Activated CD8-positive, alpha-beta memory T cell treated with anti-CD3 and anti-CD28 coated beads, Interleukin-2, amount 10 ng/mL, durations not matched to agents 7 days and 5 days (primary cell): ENCODE measurements at places on chromosomes 3 and 15.

GRCh38 chr3:133330522-133330921 lies 69.3 kb upstream of the BFSP2 start:
- no peak for DNase-seq

GRCh38 chr3:33746416-33747116 lies 28.5 kb upstream of the CLASP2 start:
- no peak for DNase-seq

DNA sequence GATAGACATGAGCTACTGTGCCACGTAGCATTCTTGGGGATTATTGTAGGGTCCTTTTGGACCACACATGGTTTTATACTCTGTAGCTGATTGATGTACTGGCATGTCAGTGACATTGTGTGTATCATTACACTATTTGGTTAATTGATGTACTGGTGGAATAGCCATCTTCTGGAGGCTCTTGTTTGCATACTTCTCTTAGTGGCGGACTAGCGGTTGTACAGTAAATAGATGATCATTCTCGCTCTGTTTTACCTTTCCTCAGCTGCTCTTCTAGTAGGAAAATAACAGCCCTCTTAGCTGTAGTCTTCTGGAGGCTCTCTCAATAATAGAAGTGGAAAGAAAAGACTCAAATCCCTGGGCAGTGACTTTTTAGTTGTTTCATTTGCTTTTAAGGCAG lies 24.8 kb downstream of the IGF1R start:
- no peak for DNase-seq

- no peak for DNase-seq
These were observed 307.7 kb downstream of the IL5RA start for GRCh38 chr3:2802429-2802828.

DNA sequence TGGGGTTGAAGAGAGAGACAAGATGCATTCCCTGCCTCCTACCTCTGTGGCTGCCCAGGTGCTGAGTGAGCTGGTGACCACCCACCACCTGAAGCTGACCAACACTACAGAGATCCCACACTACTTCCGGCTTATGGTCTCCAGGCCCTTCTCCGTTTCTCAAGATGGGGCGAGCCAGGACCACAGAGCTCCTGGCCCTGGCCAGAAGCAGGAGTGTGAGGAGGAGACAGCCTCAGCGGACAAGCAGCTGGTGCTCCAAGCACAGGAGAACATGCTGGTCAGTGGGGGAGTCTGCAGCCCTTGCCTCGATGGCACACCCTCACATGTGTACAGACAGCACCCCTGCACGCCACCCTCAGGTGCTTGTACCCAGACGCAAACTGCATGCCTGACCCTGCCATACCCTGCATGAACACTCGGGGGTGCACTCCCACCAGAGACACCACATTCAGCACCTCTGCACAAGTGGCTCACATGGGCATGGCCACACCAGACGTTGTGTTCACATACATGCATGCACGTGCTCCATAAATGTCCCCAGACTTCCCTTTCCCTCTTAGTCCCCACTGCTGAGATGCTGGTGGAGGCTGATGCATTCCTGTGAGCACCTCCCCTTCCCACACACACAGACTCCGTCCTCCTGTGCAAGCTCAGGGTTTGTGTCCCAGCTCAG lies 19.0 kb downstream of the ACAA1 start:
- peak; percentile 84 for DNase-seq

DNA sequence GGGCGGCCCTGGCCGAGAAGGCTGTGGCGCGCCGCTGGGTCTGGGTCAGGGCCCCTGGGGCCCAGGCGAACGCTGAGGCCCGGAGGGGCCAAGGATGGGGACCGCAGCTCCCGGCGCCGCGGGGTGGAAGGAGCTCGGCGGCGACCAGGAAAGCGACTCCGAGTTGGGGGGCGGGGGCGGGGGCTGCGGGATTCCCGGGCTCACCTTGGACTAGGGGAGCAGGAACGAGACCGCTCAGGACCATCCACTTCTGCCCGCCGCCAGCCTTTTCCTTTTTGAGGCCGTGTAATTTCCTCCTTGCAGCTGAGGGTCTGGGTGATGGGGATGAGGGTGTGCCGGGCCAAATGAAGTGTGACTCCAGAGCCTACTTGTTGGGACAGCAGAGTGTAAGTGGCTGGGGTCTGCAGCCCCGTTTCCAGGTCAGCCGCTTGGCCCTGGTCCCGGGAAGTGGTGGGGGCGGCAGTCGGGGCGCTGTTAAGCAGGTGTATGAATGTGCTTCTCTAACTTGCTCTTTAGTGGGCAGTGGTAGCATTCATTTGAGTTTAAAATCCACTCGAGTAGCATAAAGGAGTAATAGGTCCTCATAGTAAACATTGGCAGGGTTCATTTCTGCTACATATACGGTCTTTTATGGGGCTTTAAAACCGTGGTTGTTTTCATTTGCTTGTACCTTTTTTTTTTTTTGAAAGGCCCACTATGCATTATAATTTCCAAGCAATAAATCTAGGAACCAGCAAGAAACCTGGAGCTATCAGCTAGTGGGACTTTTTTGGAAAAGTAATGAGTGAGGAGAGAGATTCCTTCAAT lies 717 bp downstream of the PXK start:
- DNase-seq, result peak; percentile 57

DNA sequence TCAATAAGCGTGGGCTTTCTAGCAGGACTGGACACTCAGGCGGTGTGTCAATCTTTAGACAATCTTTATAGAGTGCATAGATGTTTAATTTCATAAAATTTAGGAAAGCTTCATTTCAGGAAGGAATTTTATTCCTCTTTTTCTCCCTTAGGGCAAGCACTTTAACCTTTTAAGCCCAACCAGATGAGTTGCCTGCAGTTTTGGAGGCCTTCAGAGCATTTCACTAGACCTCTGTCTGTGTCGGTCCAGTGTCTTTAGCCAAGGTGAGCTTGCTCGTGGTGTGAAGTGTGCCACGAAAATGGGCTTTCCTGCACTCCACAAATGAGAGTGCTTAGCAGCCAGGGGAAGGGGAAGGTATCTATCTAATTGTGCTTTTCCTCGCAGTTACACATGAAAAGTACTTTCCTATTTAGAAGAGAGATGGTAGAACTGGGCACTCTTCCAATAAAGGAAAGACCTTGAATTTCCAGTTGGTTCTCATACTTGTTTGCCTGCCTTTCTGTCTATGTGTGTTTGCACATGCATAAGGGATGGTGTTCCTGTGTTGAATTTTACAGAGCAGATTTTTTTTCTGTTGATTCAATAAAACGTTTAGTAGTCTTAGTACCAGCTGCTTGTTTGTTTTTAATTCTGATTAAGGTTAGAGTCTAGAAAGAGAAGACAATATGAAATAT lies 53.6 kb downstream of the FEZF2 start:
- no peak for DNase-seq

- no peak for DNase-seq
These were observed 175.4 kb upstream of the NR2E3 start for GRCh38 chr15:71634820-71635560.

DNA sequence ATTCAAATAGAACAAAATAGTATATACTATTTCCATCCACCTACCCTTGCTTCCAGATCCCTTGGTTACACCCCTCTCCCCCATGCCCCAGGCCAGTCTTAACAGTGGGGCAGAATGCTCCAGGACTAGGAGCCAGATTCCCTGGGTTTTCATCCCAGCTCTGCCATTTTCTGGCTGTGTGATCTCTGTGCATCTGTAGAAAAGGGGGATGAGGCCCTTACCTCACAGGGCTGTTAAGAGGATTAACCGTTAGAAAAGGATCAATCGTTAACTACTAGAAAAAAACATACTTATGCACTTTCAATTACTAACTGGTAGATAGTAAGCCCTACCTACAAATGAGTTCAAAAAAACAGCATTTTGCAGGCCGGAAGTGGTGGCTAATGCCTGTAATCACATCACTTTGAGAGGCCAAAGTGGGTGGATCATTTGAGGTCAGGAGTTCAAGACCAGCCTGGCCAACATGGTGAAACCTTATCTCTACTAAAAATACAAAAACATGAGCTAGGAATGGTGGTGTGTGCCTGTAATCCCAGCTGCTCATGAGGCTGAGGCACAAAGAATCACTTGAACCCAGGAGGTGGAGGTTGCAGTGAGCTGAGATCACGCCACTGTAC lies 11.7 kb downstream of the EBLN2 start:
- DNase-seq, result no peak

- no peak for DNase-seq
These were observed 30.0 kb downstream of the CCNL1 start for GRCh38 chr3:157129803-157130466.

DNA sequence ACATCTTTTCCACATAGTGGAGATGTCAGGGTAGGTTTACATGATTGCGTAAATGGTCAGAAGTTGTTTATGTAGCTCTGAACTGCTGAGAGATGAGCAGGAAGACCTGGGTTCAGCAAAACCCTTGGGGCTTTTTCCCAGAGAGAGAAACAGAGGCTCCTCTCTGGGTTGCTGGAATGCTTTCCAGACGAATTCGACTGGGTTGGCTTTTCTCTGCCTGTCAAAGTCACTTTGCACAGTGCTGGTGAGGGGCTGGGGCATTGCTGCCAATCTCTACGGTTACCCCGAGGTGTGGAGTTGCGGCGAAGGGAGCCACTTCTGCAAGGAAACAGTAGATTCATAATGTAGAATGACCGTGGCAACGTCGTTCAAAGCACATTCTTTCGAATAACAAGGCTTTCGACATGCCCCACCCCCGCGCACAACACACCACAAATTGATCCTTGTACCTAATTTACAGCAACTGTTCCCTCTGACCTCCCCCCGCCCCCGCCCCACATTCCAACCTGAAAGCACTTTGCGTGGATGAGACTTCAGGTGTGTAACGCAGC lies 950 bp upstream of the CNTN4 start:
- DNase-seq, result no peak

DNA sequence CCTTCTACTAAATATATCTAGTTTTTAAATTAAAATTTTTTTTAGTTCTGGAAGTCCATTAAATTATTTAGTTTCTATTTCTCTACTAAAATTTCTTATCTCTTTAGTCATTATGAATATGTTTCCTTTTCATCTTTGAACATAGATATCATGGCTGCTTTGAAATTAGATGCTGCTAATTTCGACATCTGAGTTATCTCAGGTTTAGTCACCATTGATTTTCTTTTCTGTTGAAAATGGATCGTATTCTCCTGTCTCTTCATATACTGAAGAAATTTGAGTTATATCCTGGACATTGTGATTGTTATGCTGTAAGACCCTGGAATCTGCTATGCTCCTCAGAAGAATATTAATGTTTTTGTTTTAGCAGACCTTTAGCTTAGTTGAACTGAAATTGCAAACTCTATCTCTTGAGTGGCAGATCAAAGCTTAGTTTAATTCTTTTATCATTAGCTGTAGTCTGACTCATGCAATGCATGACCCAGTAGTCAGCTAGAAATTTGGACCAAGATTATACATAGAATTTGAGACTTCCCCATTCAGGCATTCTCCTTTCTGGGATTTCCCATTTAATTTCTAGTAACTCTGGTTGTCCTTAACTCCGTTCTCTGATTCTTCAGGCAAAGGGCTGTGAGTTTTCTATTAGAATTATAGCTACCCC lies 439.8 kb upstream of the IL12A start:
- DNase-seq, result no peak

DNA sequence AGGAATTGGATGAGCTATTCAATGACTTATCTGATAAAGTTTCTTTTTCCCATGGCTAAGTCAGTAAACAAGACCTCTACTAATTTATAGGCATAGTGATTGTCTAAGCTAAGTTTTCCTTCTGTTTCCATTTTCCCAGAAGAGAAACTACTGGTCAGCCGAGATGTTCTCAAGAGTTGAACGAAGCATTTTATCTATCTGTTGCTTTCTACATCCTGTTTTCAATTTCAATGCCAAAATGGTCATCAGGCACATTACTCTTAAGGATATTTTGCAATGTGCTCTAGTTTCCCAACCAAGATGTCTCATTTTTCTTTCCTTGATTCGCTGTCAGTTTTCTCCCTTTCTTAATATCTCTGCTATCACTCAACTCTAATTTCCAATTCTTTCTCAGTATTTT lies 228.7 kb downstream of the MBNL1 start:
- no peak for DNase-seq

DNA sequence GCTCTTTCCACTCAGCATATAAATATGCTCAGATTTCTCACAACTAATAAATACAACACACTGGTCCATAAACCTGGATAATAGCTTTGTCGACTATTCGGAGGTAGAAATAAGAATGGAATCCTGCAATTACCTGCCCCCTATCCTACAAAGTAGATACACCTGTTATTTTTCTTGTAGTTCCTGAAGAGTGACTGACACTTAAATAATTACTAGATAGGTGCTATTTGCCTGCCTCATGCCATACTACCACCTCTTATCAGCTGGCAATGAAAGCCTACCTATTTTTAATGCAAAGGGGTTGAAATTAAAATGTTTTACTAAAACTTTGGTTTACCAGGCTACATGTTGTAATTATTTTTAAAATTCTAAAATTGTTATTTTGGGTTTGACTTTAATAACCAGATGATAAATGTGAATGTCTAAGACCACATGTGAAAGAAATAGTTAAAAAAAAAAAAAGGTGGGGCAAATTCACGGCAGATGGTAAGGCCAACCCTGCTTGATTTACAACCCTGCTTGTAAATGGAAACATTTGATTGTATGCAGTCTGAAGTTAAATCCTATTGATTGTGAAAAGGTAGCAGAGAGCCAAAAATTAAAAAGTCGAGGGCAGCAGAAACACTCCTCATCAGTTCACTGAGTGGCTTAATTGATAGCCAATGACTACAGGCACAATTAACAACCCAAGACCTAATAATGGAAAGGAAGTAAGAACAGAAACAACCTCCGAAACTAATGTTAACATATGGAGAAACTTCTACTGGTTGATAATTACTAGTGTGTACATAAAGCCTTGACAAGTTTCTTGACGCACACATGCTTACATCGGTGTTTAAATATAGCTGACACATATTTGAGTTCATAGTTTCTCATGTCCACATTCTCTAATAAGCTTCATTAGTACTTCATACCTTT lies 8.9 kb downstream of the PEAK1 start:
- no peak for DNase-seq

GRCh38 chr3:58502872-58503271 lies 11.0 kb downstream of the KCTD6 start:
- DNase-seq, result no peak

DNA sequence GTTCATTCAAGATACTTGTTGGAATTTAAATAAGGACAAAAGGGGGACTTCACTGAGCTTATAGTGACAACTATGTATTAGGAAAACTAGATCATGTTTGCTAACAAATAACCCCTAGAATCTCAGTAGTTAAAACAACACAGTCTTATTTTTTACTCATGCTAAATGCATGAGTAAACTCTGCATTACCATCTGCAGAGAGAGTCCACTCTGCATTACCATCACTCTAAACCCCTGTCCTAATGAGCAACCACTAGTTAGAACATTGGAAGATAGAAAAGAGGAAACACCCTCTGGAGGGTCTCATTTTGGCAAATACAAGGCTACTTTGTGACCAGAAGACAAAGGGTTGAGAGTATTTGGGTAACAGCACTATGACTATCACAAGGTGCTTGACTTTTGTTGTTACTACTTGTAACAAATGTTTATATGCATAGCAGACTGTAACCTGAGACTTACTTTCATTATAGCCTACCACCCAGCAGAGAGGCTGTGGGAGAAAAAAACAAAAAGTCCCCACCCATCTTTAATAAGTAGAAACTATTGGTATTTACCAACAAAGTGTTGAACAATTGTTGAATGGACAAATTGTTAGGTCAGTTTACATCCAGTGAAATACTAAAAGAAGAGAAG lies 99.1 kb downstream of the OXSM start:
- no peak for DNase-seq
